ENCODE measurements at places on chromosomes 1 and 21.
A peak's percentile ranks its signal among the peaks of the same experiment; 100 is the strongest.

GRCh38 chr1:153880962-153881361 is 41.8 kb downstream of the GATAD2B start:
- peak; percentile 17 for DNase-seq

GRCh38 chr1:173038875-173039554 is 11.7 kb downstream of the TNFSF18 start:
- DNase-seq, result peak; percentile 6

GRCh38 chr1:91273875-91274274 is 130.8 kb downstream of the HFM1 start:
- no peak for DNase-seq

GRCh38 chr1:234584420-234584805 is 25.6 kb downstream of the IRF2BP2 start:
- DNase-seq, result no peak

DNA sequence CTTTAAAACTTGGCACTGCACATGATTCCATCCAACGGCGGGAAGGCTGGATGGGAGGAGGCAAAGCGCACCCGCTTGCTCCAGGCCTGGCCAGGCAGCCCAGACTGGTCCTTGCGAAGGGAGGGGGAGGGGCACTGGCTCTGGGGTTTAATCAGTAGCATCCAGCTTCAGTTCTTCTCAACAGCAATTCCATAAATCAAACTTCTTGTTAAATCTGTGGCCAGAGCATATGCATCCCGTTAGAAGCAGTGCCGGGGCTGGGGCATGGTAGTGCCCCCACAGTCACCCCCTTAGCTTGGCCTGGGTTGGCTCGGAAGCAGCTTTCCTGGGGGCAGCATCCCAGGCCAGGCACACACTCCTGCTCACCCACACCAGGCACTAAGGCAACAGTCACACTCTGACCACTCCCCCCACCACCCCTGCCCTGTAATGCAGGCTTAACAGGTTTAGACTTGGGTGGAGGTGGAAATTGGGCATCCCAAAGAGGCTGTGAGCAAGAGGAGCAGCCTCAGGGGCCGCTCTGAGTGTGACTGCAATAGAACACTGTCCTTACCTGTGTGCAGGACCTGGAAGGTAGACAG is 94.1 kb upstream of the CASZ1 start:
- DNase-seq, result no peak
